GM23338 (cell line): ENCODE measurements at places on chromosomes 12 and 14.

GRCh38 chr12:89405626-89406345, 53.5 kb upstream of the DUSP6 start:
- no peak for DNase-seq

GRCh38 chr14:89753828-89754412, 200.6 kb downstream of the EFCAB11 start:
- DNase-seq: no peak

- peak; percentile 89 for DNase-seq
Observed at GRCh38 chr12:107635139-107635538, 50.5 kb upstream of the PWP1 start.

DNA sequence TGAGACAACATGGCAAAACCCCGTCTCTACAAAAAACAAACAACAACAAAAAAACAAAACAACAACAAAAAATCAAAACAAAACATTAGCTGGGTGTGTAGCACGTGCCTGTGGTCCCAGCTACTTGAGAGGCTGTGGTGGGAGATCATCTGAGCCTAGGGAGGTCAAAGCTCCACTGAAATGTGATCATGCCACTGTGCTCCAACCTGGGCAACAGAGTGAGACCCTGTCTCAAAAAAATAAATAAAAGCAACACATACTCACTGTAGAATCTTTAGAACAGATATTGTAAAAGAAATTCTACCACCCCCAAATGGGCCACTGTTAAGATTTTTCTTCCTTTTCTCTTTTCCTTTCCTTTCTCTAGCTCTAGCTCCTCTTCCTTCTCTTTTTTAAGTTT, 26.3 kb downstream of the SLC38A1 start:
- DNase-seq: no peak

GRCh38 chr12:61996717-61997116, 263.5 kb upstream of the USP15 start:
- DNase-seq: no peak

DNA sequence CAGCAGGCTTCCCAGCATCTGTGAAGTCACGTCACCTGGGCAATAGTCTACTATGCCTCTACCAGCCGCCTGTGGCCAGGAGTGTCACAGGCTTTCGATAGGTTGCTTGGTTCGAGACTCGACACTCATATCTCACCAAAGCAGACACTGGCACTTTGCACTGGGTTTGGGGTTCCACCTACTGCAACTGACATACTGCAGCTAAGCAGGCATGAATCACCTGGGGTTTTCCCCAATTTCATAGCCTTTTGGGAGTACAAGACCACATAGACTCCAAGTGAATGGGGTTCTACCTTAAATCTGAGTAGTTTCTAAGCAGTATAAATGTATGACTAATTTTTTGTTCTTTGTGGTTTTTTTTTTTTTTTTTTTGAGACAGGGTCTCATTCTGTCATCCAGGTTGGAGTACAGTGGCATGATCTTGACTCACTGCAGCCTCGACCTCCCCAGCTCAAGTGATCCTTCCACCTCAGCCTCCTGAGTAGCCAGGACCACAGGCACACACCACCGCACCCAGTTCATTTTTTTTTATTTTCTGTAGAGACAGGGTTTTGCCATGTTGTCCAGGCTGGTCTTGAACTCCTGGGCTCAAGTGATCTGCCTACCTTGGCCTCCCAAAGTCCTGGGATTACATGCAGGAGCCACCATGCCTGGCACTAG, 32.1 kb downstream of the DMAC2L start:
- no peak for DNase-seq

DNA sequence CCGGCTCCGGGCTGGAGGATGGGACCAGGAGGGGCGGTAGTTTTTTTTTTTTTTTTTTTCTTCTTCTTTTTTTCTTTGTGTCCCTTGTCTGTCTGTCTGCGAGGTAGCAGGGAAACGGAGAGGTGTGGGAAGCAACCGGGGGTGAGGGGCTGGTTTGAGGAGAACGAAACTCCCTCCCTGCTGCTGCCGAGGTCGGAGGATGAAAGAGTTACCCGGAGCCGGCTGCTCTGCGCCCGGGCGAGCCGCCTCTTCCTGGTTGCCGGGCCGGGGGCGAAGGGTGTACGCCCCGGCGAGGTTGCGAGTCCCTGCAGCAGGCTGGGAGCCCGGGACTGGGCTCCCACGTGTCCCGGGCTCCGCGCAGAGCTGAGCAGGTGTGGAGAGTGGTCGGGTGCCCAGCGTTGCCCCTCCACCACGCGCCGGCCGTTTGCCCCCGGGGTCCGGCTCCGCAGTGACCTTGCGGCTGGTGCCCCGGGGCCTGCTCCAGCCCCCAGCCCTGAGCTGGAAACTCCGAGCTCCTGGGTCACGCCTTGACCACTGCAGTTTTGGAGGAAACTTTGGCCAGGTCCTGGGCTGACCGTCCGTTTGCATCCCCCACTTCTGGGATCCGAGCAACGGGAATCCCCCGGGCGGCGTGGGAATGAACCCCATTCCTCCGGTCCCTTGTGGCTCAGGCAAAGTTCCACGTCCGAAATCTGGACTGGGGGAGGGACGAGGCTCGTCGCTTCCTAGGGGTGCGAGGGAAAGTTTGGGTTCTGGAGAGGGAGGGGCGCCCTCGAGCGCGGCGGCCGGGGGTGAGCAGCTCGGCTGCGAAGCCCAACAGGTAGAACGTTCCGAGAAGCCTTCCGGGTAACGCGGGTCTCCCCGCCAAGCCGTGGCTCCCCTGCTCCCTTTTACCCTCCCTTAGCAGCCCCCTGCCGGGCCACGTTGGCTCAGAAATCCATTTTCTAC, 1.3 kb downstream of the CHST11 start:
- DNase-seq: peak; percentile 66

GRCh38 chr14:48008646-48009045, 333.2 kb upstream of the MDGA2 start:
- peak; percentile 8 for DNase-seq

GRCh38 chr12:118357257-118358007, 15.3 kb downstream of the TAOK3 start:
- DNase-seq: no peak

GRCh38 chr14:71449316-71450055, 482.7 kb upstream of the RGS6 start:
- DNase-seq: no peak

DNA sequence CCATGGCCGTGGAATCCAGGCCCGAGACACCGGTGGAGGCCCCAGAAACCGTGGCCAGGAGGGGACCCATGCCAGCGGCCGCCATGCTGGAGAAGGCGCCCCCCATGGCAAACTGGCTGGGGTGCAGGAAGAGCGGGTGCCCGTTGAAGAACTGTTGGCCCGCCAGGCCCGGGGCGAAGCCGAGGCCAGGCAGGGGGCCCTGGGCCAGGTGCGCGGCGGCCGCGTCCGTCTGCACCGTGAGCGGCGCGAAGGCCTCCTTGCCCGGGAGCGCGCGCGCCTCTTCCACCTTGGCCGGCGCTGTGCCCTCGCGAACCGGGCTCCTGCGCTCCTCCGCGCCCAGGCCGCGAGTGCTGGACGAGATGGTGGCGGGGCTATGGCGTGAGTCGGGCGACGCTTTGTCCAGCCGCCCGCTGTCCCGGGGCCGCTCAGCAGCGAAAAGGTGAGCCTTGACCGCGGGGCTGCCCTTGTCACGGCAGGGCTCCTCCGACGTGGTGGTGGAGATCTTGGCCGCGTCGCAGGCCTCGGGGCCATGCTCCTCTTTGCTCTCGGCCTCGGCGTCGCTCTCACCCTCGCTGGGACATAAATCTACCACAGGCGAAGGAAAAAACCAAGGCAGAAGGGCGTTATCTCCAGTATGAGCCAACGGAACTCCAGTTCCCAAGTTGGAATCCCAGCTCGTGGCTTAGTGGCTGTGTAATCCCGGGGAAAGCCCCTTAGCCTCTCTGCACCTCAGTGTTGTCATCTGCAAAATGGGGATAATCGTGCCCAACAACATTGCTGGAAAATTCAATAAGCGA, 9.5 kb downstream of the TBX3 start:
- DNase-seq: peak; percentile 62

DNA sequence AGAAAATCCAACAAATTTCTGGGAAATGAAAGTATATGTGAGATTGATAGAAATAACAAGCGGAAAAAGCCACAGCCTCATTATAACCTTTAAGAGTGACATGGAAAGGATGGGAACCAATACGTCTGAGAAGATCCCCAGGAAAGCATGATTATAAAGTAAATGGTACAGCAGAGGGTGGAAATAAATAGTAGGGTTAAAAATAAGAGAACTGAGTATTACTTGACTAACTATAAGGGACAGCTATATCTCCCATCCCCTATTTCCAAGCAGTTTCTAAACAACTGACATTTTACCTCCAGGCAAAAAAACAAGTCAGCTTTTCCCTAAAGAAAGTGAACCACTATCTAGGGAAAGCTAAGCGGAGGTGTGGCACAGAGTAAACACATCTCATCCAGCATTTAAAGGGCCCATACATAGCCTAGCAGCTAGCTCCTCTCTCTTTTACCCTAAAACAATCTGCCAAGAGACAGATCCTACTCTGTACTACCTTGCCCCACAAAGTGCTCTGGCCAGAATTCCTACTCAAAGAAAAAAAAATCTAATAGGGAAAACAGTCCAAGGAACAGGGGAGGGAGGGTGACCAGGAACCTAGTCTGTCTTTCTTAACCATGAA, 11.2 kb downstream of the OSBPL8 start:
- peak; percentile 35 for DNase-seq

DNA sequence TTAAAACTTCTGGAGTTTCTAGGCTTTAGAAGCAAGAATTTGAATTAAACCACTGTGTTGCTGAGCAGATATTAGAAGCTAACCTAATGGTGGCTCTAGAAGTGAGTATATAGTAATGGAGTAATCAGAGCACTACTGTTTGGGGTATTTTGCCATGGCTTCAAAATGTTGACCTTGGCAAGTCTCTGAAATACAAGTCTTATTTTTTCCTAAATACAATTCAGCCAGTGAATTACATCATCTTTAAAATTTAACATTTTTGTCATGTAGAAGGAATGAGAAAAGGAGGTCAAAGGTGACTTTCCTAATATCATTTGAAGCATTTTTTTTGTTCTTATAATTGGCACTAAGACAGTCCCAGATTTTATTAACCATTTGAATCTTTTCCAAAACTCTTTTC, 25.2 kb downstream of the PMCH start:
- DNase-seq: no peak

DNA sequence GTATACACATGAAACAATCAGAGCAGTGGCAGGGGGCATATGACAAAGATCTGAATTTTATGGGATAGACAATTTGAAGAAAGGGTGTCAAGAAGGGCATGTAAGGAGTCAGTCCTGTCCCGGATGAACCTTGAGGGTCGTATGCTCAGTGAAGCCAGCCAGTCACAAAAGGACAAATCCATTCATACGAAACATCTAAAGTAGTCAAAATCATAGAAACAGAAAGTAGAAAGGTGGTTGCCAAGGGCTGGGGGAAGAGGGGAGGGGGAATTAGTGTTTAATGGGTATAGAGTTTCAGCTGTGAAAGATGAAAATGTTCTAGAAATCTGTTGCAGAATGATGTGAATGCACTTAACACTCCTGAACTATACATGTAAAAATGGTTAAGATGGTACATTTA, 157.5 kb downstream of the TGFB3 start:
- no peak for DNase-seq

- DNase-seq: peak; percentile 74
Observed at GRCh38 chr14:29663281-29663801, 264.3 kb downstream of the PRKD1 start.

- no peak for DNase-seq
Observed at GRCh38 chr12:15712823-15713660, 76.1 kb downstream of the EPS8 start.

- no peak for DNase-seq
Observed at GRCh38 chr12:106110626-106111300, 28.0 kb downstream of the NUAK1 start.
